ENCODE measurements at places on chromosomes 11 and 22.

DNA sequence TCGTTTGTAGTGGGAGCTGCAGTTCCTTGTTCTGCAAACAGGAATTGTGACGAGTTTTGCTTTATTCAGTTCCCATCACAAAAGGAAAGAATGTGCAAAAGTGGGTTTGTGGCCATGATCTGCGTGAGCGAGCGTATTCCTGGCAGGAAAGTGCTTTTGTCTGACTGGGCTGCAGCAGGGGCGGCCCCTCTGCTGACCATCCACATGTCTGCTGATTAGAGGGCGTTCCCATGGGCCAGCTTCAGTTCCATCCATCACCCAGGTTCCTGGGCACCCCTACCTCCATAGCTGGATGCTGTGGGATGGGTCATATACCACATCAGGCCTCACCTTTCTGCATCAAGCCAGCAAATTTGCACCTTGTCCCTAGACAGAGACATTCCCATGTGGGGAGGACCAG, 28.9 kb upstream of the GAL start:
- DNase-seq = no peak

GRCh38 chr22:24706732-24707469, 67.6 kb downstream of the PIWIL3 start:
- DNase-seq = no peak

DNA sequence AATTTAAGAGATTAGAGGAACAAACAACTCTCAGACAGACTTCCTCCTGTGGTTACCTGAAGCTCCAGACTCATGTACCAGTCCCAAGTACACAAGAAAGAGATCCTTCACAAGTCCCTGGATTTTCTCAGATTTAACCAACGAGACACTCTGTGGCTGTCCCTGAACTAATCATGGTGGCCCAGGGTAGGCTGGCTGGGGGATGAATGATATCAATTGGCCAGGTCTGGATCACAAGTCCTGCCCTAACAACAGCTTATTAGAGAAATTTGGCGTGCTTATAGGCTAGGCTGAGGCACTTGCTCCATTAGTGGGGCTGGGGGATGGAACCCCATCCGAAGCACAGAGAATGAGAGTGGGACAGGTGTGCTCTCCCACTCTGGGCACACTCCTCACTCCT, 22.1 kb downstream of the HEPHL1 start:
- DNase-seq = no peak

DNA sequence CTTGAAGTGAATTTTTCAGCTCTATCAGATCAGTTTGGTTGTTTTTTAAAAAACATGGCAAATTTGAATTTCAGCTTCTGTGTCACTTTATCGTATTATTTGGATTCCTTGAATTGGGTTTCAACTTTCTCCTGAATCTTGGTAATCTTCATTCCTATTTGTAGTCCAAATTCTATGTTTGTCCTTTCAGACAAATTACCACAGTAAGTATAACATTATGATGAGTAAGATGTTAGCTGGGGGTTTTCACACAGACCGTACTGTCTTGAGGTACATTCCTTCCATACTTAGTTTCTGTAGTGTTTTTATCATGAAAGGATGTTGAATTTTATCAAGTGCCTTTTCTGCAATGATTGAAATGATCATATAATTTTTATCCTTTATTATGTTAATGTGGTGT, 28.0 kb downstream of the OR5B17 start:
- DNase-seq = no peak

GRCh38 chr11:95595973-95596489, 193.6 kb downstream of the FAM76B start:
- DNase-seq = no peak

GRCh38 chr22:46661221-46661851, 41.1 kb downstream of the GRAMD4 start:
- peak; percentile 56 for DNase-seq

DNA sequence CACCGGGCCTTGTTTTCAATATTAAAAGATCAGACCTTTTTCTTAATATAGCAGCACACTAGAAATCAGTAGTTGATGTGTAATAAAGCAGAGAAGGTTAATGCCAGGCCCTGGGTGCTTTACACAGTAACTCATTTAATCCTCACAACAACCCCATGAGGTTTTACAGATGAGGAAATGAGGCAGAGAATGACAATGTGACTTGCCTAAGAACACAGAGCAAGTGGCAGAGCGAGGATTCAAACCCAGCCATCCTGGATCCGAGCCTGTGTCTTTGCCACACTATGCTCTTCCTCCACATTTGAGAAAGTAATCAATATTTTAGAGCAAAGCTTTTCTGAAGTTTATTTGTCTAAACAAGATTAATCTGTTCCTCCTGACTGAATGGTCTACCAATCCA, 7.2 kb downstream of the JAML start:
- no peak for DNase-seq

GRCh38 chr11:118528511-118528910, 1.2 kb downstream of the TTC36 start:
- DNase-seq = no peak

- no peak for DNase-seq
Measured at GRCh38 chr11:86784241-86784681, 16.1 kb upstream of the PRSS23 start.

DNA sequence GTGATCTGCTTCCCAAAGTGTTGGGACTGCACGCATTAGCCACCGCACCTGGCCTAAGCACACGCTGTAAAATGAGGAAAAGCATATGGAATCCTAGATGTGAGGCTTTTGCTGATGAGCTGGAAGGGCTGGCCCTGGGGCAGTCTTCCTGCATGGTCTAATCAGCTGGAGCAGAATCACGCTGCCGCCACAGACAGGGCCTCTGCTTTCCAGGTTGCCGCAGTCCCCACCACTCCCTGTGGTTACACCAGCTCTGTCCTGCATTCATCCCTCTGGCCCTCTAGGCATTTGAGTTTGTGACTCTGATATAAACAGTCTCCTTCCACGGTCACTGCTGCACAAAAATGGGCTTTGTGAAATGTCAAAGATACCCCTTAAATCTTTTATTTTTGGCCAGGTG, 17.1 kb downstream of the RPS6KA4 start:
- no peak for DNase-seq

DNA sequence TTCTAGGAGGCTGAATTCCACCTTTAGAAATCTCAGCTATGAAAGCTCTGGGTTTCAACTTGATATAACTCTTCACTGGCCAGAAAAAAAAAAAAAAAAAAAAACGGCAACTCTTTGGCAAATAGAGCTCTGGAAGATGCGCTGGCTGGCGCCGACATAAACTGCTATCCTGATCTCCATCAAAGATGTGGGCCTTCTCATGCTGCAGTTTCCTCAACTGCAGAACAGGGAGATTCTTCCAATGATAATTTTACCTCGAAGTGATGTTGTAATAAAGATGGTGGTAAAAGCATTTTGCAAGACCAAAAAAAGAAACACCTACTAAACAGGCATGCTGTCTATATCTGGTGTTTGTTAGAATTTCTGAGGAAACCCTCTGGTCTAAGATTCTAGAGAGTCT, 20.3 kb downstream of the FLI1 start:
- DNase-seq = no peak

DNA sequence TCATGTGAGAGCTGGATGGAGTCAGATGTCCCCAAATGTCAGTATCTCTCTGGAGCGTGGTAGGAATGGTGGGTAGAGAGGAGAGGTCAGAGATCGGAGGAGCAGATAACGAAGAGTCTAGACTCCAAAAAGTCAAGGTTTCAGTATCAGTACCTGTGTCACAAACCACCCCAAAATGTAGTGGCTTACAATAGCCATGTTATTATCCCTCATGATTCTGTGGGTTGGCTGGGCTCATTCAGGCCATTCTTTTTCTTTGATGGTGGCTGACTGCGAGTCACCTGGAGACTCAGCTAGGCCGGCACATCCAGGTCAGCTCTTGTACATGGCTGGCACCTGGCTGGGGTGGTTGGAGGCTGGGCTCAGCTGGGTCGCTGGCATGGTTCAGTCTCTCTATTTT, 7.3 kb upstream of the SSTR3 start:
- DNase-seq = no peak

DNA sequence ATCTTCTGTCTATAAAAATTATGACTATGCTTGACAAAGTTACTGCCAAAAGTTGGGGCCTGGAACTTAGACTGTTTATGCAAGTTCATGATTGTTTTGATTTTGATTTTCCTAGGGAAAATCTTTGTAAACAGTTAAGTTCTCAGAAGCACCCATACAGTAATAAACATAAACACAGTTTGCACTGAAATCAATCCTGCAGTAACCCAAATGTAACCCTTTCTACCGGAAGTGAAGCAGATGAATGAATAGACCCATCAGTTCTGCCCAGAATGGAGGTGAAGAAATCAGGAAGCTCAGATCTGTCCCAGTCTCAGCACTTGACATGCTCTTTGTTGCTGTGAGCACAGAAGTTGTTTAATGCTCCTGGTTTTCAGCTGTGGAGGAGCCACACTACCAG, 24.6 kb upstream of the C11orf96 start:
- DNase-seq = no peak

DNA sequence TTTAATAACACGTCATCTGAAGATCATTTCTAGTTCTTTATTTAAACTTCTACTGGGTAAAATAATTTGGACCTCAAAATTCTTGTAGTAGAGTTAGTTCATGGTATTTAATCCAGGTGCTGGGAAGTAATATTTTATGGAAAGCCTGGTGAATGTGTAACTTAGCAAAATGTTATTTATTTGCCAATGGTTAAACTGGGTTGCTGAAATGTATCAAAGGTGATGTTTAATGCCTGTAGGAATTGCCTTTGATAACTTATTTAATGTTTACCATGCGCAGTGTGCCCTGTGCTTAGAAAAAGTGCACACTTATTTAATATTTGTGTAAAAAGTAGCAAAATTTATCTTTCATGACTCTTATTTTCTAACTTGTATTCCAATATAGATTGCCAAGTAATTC, 11.2 kb downstream of the OR5M11 start:
- DNase-seq = no peak

GRCh38 chr11:5129457-5129877, 8.7 kb downstream of the OR52A5 start:
- DNase-seq = no peak

DNA sequence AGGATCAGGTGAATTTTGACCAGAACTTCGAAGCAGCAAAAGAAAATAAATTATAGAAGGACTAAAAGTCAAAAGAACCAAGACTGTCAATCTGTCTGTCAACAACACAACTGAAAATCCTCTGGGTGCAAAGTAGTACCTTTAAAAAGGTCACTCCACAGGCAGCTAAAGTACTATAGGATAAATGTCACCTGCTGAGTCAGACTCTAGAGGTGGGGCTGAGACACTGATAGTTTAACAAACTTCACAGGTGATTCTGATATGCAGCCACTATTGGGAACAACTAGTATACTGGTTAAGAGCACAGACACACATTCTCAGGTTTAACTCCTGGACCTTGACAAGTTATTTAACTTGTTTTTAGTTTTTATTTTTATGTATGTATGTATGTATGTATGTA, 107.3 kb downstream of the FCHSD2 start:
- no peak for DNase-seq

DNA sequence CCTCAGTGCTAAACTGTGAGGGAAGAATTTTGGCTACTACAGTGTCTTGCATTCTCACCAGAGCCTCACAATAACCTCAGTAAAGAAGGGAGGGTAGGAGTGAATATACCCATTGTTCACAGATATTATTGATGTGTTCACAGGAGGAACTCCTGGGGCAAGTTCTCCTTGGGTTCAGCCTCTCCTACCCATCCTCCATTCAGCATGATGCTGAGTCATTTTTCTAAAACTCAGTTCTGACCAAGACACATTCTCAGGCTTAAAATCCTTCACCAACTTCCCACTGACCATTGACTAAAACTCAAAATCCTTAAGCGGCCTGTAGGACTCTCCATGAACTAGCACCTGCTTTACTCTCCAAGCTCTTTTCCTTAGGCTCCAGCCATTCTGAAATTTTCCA, 48.7 kb downstream of the SYTL2 start:
- DNase-seq = peak; percentile 55

GRCh38 chr11:63986932-63987513, 785 bp downstream of the OTUB1 start:
- DNase-seq = no peak

DNA sequence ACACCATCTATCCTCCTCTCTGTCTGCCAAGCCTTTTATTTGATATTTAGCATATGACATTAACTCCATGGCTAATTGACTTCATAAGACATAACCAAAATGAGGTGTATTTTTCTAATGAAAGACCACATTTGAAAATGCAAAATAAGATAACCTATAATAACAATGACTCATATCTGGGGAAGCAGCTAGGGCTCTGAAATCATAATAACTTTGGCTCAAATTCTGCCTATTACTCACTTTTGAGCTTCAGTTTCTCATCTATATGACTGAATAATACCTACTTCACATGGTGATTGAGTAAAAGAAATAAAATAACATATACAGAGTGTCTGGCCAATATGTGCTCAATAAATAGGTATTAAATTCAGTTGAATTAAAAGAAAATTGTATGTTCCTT, 1419.8 kb upstream of the TENM4 start:
- peak; percentile 55 for DNase-seq
